SK-N-MC (cell line): ENCODE measurements at places on chromosomes 2 and 18.

- DNase-seq = no peak
Measured at GRCh38 chr2:223674998-223675609, 72.9 kb upstream of the SCG2 start.

- no peak for DNase-seq
Measured at GRCh38 chr2:66481100-66481549, 46.2 kb downstream of the MEIS1 start.

DNA sequence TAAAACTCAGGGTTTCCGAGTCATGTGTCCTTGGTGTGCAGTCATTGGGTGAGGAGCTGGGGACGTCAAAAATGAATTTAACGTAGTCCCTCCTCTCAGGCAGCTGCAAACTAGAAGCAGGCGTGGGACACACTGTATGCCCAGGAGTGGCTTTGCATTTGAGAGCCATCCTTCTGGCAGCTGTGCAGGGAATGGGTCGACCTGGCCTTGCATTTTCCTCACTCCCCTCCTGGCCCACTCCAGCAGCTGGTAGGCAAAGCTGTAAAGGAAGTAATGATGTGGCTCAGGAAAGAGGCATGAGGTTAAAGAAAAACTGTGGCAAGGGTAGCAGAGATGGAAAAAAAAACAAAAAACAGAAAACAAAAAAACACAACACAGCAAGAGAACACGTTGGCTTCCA lies 46.5 kb downstream of the RNF144A start:
- no peak for DNase-seq

DNA sequence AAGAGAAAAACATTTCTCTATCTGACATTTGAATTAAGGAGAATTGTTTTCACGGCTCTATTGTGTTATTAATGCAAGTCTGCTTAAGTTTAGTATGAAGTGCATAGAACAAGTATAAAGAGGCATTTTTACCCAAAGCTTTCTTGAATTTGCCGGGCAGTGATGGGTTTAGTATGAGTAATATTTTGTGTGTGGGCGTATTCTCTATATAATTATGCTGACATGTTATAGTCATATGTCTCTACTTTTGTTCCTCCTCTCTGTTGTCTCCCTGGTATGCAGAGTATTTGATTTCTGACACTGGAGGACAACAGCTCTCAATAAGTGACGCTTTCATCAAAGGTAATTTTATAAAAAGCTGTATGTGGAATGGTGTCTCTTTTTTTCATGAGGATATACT lies 45.9 kb downstream of the PIKFYVE start:
- DNase-seq = no peak

- DNase-seq = no peak
Measured at GRCh38 chr2:136297312-136297711, 179.4 kb upstream of the CXCR4 start.

DNA sequence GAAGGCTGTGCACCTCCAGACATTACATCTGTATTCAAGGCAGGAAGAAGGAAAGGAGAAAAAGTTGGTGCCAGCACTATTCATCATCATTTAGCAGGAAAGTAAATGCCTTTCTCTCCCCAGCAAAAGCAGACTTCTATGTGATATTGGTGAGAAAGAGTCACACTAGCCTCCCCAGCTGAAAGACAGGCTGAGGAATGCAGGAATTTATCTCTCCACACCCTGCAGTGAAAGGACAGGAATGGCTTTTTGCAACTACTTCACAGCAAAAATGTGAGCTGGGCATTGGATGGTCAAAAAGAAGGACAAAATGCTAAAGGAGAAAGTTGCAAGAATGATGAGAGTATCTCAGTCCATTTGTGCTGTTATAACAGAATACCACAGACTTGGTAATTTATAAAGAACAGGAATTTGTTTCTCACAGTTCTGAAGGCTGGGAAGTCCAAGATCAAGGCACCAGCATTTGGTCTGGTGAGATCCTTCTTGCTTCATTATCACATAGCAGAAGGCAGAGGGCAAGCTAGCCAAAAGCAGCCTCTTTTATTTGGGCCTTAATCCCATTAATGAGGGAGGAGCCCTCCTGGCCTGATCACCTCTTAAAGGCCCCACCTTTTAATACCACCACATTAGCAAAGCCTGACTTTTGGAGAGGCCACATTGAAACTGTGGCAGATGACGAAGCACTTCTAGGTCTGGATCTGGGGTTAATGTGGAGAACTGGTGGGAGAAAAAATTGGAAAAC lies 388.1 kb upstream of the SLC14A2 start:
- DNase-seq = no peak

GRCh38 chr2:175017618-175018414 lies 12.6 kb upstream of the CHN1 start:
- no peak for DNase-seq

DNA sequence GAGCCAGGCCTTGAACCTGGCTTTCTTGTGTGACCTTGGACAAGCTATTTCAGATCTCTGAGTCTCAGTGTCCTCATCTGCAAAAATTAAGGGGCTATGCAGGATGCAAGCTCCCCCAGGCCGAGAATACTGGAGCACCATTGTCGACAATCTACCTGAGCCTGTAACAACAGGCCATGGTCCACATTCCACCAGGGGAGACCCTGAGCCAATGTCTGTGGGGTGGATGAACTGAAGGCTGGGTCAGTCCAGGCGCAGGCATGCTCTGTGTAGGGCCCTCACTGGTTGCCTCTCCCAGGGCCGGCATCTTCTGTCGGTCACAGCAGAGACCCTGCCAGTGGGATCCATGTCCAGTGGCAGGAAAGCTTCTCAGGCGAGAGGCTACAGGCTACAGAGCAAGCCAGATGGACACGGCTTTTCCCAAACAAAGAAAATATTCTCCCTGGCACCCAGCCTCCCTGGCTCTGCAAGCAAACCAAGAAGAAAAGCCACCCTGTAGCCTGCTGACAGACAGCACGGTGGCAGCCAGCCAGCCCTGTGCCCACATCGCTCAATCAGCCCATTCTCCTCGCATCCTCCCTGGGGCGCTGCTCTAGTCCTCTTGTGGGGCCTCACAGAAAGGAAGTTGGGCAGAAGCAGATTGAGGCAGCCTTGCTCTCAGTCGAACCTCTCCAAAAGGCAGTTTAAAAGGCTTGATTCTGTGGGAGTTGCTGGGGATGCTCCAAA lies 48.7 kb upstream of the FZD7 start:
- DNase-seq = peak; percentile 30
